ENCODE measurements at places on chromosomes 6 and 20. TPM values are rescaled to one million over a fixed set of nuclear protein-coding genes. Genes with fewer than 3 reads are reported as not detected.

The SMIM28 gene
- not detected for total RNA-seq

The GABRR1 gene
- total RNA-seq, result not detected

The COL21A1 gene
- total RNA-seq, result not detected

The ID4 gene
- total RNA-seq, result not detected

The IPCEF1 gene
- total RNA-seq, result 9.5 TPM

The NCOA5 gene
- total RNA-seq, result 40.0 TPM

The OXT gene
- not detected for total RNA-seq

The FAM184A gene
- total RNA-seq, result 3.8 TPM

The ITPA gene
- total RNA-seq, result 73.8 TPM

The GSTA2 gene
- not detected for total RNA-seq

The OR2B6 gene
- total RNA-seq, result not detected

The ULBP2 gene
- total RNA-seq, result 0.16 TPM

The TSHZ2 gene
- 2.9 TPM for total RNA-seq

Data from T-helper 2 cell treated with Interferon-gamma antibody and Interleukin-4, amounts not matched to agents 100 ng/mL and 5 ng/mL, for 36 hours (primary cell).